ENCODE measurements at places on chromosomes 2 and 18. TPM values are rescaled to one million over a fixed set of nuclear protein-coding genes. Genes with fewer than 3 reads are reported as not detected.

NT5DC4 gene
- not detected for total RNA-seq

- no peaks in the 10 kb centered on the region for H3K4me1 ChIP-seq
- no peak for DNase-seq
- no peaks in the 10 kb centered on the region for H3K36me3 ChIP-seq
- H3K27me3 ChIP-seq: no peaks in the 10 kb centered on the region
- no peak overlapping the region for H3K4me3 ChIP-seq
- H3K27ac ChIP-seq: no peak overlapping the region
Measured at GRCh38 chr18:31792580-31792911, 31.9 kb upstream of the SLC25A52 start.

GRCh38 chr18:49561289-49562193 is at the start of gene LIPG:
LIPG (plus strand) TSS chr18:49562057; CDS start chr18:49562309, 252 bp downstream.
- peak within 1 kb of the TSS; percentile 52 for H3K4me3 ChIP-seq
- H3K27ac ChIP-seq: no peak within 1 kb of the TSS
- H3K4me1 ChIP-seq: peaks cover 10% of the 10 kb centered on the region
- H3K36me3 ChIP-seq: no peaks in the 10 kb centered on the region
- H3K27me3 ChIP-seq: peaks cover 49% of the 10 kb centered on the region
- no peak for DNase-seq

- no peaks in the 10 kb centered on the region for H3K36me3 ChIP-seq
- DNase-seq: no peak
Measured at GRCh38 chr2:78431241-78431640, 594.3 kb upstream of the REG3G start.

GRCh38 chr18:77082316-77082955 is 50.1 kb downstream of the MBP start:
- no peaks in the 10 kb centered on the region for H3K36me3 ChIP-seq
- H3K4me3 ChIP-seq: no peak overlapping the region
- H3K27me3 ChIP-seq: no peaks in the 10 kb centered on the region

Data from heart left ventricle (tissue), 16 donors.